ENCODE measurements at places on chromosomes 3 and 15.

- no peak for DNase-seq
These were observed 5.1 kb downstream of the CCR5 start for GRCh38 chr3:46375814-46376213.

DNA sequence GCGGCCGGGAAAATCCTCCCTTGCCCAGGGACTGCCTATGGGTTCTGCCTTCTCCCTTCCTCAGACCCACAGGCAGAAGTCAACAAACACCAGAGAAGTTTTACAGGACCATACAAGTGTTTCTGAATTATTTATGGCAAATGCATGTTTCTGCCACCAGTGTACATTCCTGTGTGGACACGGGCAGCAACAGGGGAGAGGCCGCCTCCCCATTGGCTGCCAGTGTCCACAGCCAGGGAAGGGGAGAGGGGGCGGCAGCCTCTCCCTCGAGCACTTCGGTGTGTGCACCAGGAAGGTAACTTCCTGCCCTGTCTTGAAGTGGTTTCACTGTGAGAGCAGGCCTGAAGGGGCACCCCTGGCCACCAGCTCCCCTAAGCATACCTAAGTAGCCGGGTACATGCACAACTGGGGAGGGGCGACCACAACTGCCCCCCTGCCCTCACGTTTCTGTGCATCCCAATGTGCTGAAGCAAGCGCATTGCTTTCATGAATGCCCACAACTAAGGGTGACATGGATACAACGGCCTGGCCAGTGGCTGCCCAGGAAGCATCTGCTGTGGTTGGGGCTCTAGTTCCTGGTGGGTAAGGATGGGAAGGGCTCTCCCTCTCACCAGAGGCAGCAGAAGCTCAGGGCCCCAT is 14.8 kb upstream of the SHISA5 start:
- no peak for DNase-seq

GRCh38 chr3:134232951-134233350 is 17.7 kb downstream of the RYK start:
- DNase-seq: no peak

DNA sequence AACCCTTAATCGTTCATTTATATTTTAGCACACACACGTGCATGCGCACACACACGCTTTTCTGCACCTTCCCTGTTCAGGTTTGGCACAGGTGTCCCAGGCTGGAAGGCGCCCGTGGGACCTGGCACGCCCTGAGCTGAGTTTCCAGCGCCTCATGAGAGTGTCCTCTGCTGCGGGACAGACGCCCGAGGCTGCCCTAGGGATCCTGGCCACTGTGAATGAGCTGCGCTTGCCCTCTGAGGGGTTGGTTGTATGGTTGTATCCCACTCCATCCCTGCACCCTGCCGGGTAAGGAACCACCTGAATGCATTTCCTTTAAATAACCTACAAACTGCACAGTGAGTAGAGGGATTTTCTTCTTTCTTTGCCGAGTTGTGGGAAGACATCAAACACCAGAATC is 12.2 kb upstream of the MEX3B start:
- no peak for DNase-seq

- no peak for DNase-seq
These were observed 98.6 kb downstream of the FBLN2 start for GRCh38 chr3:13647298-13648059.

- no peak for DNase-seq
These were observed 30.0 kb downstream of the RNF111 start for GRCh38 chr15:59017449-59017848.

DNA sequence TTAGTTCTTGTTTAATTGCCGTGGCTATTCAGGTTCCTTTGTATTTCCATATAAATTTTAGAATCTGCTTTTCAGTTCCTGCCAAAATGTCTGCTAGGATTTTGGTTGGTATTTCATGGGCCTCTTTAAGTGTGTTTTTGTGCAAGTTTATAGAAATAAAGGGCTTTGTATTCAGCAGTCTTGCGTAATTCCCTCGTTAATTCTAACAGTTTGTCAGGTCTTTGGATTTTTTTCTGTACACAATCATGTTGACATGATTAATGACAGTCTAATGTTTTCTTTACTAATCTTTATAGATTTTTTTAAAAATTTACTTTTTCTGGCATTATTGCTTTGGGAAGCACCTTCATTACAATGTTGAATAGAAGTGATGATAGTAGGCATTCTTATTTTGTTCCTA is 120.9 kb downstream of the NEK11 start:
- no peak for DNase-seq

DNA sequence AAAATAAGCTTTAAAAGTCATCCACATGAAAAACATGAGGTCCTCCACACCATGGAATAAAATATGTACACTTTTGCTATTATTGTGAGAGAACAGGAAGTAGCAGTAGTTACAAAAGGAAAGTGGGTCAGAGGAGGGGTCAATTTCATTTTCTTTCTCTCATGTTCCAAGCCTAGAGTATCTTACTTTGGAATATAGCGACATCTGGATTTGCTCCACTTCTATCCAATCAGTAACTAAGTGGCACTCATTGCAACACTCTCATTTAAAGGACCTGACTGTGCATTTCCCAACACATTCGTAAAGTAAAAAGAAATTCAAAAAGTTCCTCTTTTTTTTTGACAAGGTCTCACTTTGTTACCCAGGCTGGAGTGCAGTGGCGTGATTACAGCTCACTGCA is 637.3 kb downstream of the TUSC7 start:
- no peak for DNase-seq

GRCh38 chr3:67381667-67382272 is 272.6 kb downstream of the SUCLG2 start:
- no peak for DNase-seq
